ENCODE measurements at places on chromosomes 4 and X.
A peak's percentile ranks its signal among the peaks of the same experiment; 100 is the strongest.

- no peak for DNase-seq
Measured at GRCh38 chr4:110275871-110276270, 77.5 kb upstream of the ELOVL6 start.

- no peak for DNase-seq
Measured at GRCh38 chrX:153449368-153450113, 3.7 kb upstream of the TREX2 start.

DNA sequence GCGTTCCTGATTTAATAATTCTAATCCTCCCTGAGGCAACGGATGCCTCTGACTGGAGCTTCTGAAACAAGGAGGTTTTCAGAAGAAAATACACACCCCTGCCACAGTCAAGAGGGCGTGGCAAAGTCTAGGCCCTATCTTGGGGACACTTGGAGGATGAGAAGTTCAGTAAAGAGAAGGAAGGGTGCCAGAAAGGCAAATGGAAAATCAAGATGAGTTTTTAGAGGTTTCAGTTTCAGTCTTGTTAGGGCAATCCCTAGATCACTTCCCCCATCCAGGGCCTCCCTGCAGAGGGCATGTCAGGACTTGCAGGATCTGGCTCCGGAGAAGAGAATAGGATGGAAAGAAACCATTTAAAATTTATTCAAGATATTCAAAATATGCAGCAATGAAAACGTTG lies 28.5 kb upstream of the FGF2 start:
- DNase-seq = peak; percentile 92

DNA sequence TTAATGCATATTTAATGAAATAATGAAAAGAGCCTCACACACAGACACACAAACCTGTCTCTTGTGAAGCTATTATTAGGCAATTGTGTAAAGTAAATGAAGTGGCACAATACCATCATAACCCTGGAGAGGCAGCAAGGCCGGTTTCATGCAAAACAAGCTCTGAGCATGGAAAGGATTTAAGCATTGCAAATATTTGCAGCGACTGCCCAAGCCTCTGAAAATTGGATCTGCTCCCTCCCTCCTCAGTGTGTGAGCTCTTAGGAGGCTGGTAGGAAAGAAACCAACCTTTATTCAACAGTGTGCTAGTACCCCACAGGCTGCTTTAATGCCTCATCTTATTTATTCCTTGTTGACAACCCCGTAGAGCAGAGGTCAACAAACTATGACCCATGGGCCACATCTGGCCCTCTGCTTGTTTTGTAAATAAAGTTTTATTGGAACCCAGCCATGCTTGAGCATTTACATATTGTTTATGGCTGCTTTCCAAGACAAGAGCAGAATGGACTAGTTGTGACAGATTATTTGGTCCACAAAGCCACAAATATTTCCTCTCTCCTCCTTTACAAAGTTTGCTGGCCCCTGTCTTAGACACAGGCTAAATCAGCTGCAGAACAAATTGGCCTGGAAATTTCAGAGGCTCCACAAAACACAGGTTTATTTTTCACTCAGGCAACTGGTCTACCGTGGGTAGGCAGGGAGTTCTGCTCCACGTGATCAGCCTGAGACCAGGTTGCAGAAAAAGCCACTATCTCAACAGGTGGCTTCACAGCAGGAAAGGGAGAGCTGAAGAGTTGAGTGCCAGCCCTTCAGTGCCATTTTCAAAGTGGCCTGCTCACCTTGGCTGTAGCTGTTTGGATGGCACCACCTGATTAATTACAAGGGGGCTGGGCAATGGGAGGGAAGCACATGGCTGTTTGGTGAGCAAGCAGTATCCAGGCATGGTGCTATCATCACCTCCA lies 16.8 kb downstream of the RS1 start:
- no peak for DNase-seq

- no peak for DNase-seq
Measured at GRCh38 chrX:42686296-42686695, 91.7 kb downstream of the PPP1R2C start.

DNA sequence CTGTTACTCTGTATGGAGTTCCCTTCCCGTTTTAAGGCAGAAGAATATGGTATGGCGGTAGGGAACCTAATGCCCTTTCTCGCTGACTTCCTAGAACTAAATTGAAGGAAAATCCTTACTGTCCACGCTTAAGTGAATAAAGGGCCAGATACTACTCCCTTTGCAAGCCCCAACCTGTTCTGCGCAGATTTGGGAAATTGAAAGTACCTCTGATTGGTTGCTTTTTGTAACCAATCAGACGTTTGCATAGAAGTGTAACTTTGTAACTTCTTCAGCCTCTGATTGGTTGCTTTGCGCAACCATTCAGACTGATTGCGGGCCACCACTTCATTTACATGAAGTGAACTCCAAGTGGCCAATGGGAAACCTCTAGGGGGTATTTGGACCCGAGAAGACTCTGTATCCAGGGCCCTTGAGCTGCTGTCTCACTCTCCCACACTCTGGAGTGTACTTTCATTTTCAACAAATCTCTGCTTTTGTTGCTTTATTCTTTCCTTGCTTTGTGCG lies 1.2 kb upstream of the TMEM33 start:
- DNase-seq = peak; percentile 37

- no peak for DNase-seq
Measured at GRCh38 chr4:119728692-119729593, 100.3 kb upstream of the PDE5A start.

DNA sequence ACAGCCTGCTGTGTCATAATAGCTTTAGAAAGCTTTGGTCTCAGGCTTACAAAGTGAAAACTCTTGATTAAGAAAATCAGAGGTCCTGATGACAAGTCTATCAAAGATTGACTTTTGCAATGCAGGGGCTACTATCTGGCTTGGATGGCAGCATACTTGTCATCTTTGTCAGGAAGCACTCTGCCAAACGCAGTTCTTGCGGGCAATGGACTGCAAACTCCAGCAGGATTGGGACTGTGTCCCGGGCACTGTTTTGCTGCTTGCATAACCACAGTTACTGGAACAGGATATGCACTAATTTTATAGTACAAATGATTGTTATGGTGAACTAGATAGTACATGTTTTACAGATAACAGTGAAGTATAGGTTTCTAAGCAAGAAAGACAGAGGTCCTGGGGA lies 185.6 kb downstream of the IQCM start:
- DNase-seq = no peak

- peak; percentile 12 for DNase-seq
Measured at GRCh38 chr4:162921178-162921785, 245.4 kb downstream of the NAF1 start.

DNA sequence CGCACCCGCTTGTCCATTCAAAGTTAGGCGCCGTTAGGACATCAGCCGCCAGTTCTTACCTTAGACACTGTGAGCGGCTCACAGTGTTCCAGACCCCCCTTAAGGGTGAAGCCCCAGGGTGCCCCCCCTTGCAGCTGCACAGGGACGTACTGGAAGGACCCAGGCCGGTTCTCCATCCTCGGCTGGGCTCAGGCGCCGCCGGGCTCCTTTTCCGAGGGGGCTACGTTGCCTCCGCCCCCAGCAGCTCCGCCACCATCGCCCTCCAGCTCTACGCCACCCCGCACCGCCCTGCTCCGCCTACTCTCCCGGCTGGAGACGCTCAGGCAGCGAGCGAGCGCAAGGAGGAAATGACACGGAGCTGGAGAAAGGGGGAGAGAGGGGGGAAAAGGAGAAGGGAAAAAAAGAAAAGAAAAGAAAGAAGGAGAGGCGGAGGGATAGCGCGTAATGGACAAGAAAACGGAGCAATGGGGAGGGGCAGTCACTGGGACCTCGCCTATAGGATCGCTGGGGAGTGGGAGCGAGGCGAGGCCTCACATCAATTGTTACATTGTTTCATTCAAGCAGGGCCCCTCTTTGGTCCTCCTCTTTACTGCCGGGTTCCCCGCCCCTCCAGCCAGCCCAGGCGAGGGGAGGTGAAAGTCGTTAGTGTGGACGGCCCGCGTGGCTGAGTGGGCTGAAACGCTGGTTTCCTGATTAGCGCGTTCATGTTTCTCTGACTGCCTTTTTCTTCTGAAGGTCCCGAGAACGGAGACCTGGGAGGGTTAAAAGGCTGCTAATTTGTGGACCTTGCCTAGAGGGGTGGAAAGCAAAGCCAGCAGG lies at the start of gene SHROOM4:
Gene SHROOM4 (minus strand): TSS at position 352 of the 819 bp plus-strand sequence. CDS start 176 bp downstream, at position 176.
- peak; percentile 81 for DNase-seq

- no peak for DNase-seq
Measured at GRCh38 chrX:69505772-69506616, 1.9 kb downstream of the NALF2 start.

DNA sequence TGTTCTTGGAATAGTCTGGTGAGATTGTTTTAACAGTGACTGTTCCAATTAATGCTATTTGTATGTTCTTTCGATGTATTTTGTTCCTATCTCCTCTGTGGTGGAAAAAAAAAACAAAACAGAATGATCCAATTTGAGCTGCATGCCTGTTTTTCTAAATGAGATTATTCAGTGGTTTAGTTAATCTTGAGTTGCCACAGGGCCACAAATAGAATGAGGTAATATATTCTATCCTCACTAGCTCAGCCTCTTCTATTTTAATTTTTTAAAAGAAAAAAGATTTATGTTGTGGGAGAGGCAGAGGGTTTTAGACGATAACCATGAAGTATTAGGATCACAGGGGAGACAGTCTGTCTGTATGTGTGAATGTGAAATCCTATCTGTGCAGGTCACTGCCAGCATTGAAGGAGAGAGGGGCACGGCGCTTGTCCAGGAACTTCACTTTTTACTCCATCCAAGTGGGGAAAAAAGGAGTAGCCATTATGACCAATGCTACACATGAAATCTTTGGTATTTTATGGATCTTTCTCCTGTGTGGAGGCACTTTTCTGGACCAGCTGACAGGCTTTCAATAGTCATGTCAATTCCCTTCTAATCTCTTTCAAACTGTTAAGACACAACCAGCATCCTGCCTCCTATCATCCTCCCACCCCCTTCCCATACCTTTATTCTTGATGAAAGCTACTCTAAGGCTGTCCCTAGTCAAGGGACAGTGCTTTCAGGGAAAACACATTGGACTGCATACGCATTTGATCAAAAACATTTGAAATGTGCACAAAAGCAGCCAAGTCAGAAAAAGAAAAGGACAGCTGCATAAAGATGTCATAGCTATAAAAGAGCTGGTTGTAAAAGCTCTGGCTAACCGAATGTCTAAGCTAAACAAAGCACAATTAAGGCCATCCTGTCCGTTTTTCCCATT lies 1063.8 kb upstream of the INTU start:
- DNase-seq = peak; percentile 5

DNA sequence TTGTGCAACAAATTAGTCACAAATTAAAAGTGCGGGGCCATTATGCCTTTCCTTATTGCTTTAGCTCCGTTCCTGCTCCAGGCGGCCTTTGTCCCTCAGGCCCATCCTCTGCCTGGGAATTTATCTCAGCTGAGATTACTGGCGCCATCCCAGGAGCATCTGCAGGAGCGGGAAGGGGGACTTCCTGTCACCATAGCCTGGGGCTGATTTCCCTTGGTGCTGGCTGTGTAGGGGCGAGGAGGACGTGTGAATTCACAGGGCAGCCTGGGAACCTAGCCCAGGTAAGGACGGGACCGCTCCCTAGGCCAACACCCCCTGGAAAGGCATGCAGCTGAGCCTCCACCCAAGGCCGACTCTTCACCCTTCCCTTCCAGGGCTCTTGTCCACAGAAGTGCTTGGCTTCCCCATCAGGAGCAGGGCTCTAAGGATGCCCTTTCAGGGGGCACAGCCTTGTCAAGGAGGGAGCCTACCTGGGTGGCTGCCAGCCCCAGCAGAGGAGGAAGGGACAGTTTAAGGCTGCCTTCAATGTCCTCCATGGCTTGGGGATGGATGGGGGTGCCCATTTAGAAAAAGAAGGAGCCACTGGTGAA lies 72.6 kb upstream of the NKX1-1 start:
- peak; percentile 30 for DNase-seq

- DNase-seq = peak; percentile 49
Measured at GRCh38 chrX:23554304-23554703, 113.0 kb upstream of the PRDX4 start.

DNA sequence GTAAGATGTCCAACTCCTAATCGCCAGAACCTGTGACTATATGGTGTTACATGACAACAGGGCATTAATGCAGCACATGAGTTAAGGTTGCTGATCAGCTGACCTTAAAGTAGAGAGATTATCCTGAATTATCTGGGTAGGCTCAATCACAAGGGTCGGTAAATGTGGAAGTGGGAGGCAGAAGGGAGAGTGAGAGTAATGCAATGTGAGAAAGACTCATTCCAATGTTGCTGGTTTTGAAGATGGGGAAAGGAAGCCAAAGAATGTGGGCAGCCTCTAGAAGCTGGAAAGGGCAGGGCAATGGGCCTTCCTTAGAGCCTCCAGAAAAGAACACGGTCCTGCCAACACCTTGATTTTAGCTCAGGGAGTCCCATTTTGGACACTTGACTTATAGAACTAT lies 67.4 kb downstream of the STX18 start:
- no peak for DNase-seq

DNA sequence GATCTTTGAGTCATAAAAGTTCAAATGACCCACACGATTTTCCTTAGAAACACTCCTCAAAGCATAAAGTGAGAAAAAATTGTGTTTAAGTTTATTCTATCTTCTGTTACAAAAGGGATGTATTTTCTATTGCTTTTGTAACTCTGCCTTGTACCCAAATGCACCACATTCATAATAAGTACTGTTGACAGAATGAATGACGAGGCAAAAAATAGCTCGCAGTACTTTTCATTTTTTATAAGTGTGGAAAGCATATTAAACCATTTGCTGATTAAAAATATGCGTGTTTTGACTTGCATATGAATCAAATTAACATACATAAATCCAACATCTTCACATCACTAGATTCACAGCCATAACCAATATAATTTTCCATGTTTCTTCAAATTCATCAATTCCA lies 11.2 kb upstream of the TSPAN5 start:
- DNase-seq = no peak

DNA sequence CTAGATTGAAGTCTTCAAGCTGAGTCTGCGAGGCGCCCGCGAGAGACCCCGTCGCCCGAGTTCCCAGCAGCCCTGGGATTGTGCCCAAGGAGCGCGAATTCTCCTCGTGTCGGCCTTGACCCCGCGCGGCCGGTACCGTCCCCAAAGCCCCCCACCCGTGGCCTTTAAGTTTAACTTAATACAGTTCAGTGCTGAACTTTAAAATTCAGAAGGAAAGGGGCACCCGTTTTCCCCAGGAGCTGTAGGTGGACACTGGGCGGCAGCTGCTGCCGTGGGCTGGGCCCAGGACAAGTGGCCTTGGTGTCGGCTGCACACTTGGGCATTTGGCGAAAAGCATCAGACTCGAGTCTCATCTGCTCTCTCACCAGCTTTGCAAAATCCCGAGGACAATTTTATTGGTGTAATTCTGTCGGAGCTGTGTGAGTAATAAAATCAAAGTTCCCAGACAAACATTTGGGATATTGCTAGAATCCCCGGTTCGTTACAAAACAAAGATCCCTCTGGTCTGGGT lies 634 bp downstream of the CWH43 start:
- no peak for DNase-seq

GRCh38 chrX:41561045-41561444 lies 113.9 kb downstream of the NYX start:
- peak; percentile 38 for DNase-seq

- no peak for DNase-seq
Measured at GRCh38 chr4:87114245-87115062, 106.0 kb downstream of the KLHL8 start.

DNA sequence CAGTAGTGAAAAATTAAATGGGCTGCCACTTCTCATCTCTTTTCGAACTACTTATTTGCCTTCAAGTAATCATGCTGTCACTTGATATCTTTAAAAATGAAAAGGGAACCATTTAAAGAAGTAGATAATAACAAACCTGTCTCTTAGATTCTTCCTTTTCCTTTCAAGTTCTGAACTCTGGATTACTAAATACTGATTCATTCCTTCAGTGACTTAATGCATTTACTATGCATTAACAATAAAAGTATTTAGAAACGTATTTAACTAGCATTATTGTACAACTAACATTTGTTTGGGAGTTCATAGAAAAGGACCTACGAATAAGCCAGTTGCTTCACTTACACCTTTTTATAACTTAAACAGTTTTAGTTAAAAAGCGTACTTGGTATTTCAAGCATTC lies 61.1 kb upstream of the RAB33B start:
- no peak for DNase-seq
